ENCODE measurements at places on chromosomes 1 and 21.

DNA sequence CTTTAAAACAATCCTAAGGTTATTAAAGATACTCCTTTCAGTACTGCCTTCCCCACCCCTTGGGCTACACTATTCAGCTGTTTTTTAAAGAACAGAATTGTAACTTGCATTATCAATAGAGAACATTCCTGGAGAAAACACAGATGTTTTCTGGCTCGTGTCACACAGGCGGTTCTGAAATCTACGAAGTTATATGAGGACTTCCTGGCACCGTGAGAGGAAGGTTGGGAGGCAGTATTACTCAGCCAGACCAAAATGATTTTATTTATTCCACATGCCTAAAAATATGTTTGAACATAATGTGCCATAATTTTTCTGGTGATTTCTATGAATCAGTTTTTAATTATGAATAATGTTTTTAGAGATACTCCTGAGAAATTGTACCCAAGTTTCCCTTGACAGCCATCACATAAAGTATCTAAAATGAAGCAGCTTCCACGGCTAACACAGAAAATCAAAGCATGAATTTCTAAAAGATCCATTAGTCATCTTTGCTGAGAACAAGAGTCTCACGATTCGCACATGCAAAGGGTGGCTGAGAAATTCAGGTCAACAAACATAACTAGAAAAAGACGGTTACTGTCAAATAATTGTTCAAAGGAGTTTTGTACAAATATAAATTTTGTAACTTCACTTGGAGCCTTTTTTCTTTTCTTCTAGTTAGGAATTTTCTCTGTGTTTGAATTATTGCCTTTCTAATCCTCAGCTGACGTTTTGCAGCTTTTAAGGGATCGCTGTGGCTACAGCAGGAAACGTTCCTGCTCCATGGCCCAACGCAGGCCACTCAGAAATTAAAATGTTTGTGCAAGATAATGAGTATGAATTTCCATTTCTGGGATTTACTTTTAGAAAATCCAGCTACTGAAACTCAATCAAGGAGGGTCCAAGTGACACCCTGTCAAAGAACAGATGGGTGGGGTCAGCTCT is 8.0 kb upstream of the SIM2 start:
- DNase-seq: no peak

GRCh38 chr1:6870086-6870485 is 84.8 kb downstream of the CAMTA1 start:
- no peak for DNase-seq

DNA sequence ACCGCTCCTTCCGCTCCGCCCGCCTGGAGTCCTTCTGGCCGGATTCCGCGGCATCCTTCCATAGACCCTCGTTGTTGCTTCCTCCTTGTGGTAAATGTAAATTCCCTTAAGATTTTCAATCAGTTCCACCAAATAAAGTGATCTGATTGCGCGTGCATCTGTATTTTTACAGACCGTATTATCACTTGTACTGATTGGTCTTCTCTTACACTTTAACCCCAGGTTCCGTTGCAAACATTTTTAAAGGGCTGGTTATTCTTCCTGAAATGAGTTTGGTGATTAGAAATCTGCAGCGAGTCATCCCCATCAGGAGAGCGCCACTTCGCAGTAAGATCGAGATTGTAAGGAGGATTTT is 483 bp downstream of the YBEY start:
- DNase-seq: no peak

- no peak for DNase-seq
Measured at GRCh38 chr1:161492827-161493226, 12.4 kb upstream of the FCGR2A start.

- DNase-seq: no peak
Measured at GRCh38 chr1:15866721-15867201, 19.3 kb downstream of the SPEN start.

- no peak for DNase-seq
Measured at GRCh38 chr1:178886551-178886950, 15.7 kb upstream of the ANGPTL1 start.

- DNase-seq: no peak
Measured at GRCh38 chr1:157652859-157653493, 47.6 kb downstream of the FCRL3 start.

- no peak for DNase-seq
Measured at GRCh38 chr1:22323846-22324504, 127.7 kb upstream of the ZBTB40 start.

- DNase-seq: no peak
Measured at GRCh38 chr21:15254111-15254510, 189.3 kb upstream of the NRIP1 start.

- DNase-seq: no peak
Measured at GRCh38 chr21:46082713-46082962, 15.3 kb upstream of the COL6A2 start.

DNA sequence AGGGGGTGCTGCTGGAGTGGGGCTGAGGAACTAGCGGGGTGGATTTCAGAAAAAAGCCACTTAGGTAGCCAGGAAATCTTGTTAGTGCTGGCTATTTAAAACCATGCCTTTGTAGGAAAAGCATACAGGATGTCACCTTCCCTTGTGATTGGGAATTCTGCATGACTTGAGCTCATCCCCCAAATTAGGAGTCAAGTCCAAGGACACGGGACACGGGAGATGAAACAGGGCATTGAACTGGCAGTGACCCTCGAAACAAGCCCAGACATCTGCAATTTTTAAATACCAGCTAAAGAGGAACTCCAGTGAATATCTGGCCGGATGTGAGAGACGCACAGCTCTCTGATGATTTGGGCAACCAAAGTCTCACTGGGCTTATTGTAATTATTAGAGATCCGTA is 32.8 kb downstream of the C2CD2 start:
- no peak for DNase-seq

DNA sequence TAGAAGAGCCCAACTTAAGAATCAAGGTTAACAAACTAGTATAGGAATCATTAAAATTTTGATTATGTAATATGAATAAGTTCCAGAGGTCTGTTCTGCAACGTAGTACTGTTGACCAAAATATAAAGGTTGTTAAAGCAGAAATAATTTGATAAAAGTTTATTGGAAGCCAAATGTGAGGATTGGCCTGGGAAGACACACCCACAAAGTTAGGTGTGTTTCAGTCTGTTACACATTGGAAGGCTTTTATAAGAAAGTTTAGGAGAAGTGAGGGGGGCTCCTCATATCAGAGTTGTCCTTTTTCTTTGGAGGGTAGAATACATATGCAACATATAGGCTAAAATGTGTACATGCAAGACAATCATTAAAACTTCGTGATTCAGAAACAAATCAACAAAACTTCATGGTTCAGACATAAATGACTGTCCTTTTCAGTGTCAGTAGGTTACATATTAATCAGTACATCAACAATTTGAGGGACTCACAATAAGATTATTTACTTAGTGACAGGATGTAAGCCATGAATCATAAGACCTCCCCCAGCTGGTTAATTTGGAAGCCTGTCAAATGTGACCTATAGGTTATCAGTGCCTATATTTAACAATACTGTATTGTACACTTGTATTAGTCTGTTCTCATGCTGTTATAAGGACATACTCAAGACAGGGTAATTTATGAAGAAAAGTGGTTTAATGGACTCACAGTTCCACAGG is 245.0 kb upstream of the B3GALT2 start:
- DNase-seq: no peak

GRCh38 chr1:196214866-196215265 is 393.4 kb downstream of the KCNT2 start:
- no peak for DNase-seq

- no peak for DNase-seq
Measured at GRCh38 chr1:234148350-234148749, 224.9 kb upstream of the COA6 start.

- DNase-seq: no peak
Measured at GRCh38 chr1:231187571-231187970, 25.7 kb downstream of the TRIM67 start.

GRCh38 chr1:201259476-201260235 is 23.6 kb upstream of the PKP1 start:
- DNase-seq: no peak

DNA sequence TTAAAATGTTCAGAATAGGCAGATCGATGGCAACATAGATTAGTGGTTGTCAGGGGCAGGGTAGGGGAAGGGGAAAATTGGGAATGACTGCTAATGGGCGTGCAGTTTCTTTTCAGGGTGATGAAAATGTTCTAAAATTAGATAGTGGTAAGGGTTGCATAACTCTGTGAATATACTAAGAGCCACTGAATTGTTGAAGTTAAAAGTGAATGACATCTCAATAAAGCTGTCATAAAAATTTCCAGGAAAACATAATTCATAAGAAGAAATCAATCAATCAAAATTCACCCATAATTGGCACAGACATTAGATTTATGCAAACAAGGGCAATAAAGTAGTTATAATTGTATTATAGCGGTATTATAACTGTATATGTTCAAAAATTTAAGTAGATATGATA is 228.2 kb downstream of the PCP4 start:
- DNase-seq: no peak

DNA sequence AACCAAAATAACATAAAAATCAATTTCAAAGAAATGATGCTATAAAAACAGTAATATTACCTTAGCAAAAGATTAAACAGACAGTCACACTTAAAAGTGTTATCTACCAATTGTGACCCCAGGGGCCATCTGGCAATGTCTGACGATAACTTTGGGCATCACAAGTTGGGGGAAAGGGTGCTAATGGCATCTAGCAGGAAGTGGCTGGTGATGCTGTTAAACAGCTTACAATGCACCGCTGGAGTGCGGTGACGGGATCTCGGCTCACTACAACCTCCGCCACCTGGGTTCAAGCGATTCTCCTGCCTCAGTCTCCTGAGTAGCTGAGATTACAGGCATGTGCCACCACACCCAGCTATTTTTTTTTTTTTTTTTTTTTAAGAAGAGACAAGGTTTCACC is 27.6 kb downstream of the NUP133 start:
- no peak for DNase-seq

- peak; percentile 54 for DNase-seq
Measured at GRCh38 chr1:27044613-27045151, 32.0 kb upstream of the TENT5B start.

GRCh38 chr1:112006416-112007025 is 17.1 kb upstream of the KCND3 start:
- DNase-seq: no peak

GRCh38 chr21:16583556-16583955 is 853.8 kb downstream of the USP25 start:
- DNase-seq: no peak

GRCh38 chr1:61222240-61222639 is 139.9 kb downstream of the NFIA start:
- DNase-seq: no peak

- no peak for DNase-seq
Measured at GRCh38 chr1:225253173-225253572, 174.7 kb downstream of the LBR start.

GRCh38 chr1:47432071-47433036 is 5.5 kb upstream of the FOXD2 start:
- DNase-seq: peak; percentile 21

DNA sequence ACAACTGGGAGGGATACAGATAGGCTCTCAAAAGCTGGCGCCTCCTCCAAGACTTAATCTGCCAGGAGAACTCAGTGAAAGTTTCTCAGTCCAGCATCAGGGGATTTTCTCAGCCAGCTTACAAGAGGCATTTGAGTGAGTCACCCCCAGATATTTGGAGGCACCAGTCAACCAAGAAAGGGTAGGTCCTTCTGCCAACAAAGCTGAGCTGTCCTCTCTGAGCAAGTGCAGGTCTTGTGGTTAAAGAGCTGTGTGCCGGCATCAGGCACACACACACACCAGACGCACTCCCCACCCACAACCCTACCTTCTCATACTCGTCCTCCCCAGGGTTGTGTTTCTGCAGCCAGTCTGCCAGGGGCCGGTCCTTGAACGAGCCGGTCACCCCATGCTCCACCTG is 27.0 kb upstream of the PPP1R15B start:
- peak; percentile 93 for DNase-seq

DNA sequence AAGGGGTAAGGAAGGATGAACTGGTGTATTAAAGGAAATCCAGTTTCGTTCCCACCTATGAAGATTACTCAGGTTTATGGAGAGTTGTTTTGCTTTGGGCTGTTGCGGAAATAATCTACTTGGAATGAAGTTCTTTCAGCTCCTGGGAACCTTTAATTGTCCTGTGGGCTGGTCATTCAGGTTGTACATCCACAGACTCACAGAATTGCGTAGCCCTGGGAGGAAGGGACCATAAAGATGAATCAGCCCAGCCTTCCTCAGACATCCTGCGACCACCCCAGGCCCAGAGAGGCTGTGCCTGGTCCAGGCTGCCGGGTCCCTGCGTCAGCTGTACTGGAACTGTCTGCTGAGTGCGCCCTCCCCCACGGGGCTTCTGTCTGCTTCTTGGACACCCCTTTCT is 72.7 kb downstream of the GALNT2 start:
- no peak for DNase-seq

GRCh38 chr1:218304281-218305039 is 19.4 kb downstream of the RRP15 start:
- no peak for DNase-seq

GRCh38 chr1:205317311-205317917 is 4.1 kb downstream of the NUAK2 start:
- DNase-seq: no peak

DNA sequence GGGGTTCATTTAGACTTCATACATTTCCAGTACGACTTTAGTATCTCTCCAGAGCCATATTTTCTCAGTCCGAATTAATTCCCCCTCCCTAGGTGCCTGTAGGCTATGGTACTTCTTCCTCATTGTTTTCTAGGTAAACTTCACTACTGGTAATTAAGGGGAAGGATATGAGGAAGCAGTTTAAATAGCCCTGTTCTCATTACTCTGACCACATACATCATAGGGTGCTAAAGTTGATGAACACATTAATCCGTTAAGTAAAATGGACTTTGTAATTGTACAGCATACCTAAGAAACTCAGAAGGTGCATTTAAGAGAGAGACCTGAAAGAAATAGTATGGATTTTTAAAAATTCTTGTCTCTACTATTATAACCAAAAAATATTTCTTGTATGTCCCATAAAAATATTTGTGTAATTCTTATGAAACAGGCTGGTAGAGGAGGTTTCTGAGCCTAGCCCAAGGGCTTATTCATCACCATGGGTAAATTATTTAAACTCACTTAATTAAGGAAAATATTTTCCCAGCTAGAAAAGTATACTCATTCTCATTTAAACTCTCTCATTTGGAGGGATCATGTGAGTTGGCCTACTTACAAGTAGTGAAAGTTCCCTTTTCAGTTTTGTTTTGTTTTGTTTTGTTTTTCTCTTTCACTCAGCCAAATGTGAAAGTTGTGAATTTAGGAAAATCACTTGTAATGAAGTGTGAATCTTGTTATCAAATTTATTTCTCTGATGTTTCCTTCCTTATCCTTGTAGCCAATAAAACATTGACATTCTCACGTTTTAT is 2.0 kb downstream of the PRMT6 start:
- no peak for DNase-seq

- no peak for DNase-seq
Measured at GRCh38 chr1:54254055-54254454, 54.1 kb downstream of the MRPL37 start.

GRCh38 chr1:18537386-18538306 is 56.9 kb downstream of the KLHDC7A start:
- no peak for DNase-seq
